ENCODE measurements at places on chromosomes 3 and 15. TPM values are rescaled to one million over a fixed set of nuclear protein-coding genes. Genes with fewer than 3 reads are reported as not detected.

- no peak for DNase-seq
Measured at GRCh38 chr3:186359078-186359477, 3.0 kb downstream of the DGKG start.

DNA sequence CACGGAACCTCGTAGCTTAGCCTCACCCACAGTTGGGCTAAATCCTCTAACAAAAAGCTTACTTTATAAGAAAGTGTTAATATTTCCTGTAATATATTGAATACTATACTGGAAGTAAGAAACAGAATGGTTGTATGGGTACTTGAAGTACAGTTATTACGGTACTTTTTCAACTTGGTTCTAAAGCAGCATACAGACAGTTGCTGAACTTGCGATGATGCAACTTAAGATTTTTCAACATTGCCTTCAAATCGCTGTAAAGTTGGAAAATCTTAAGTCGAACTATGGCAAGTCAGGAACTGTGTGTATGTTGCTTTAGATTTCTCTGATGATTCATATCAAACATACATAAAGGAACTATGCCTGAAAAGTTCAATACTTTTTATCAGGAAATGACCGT lies 204.4 kb upstream of the C2CD4B start:
- DNase-seq = no peak

DNA sequence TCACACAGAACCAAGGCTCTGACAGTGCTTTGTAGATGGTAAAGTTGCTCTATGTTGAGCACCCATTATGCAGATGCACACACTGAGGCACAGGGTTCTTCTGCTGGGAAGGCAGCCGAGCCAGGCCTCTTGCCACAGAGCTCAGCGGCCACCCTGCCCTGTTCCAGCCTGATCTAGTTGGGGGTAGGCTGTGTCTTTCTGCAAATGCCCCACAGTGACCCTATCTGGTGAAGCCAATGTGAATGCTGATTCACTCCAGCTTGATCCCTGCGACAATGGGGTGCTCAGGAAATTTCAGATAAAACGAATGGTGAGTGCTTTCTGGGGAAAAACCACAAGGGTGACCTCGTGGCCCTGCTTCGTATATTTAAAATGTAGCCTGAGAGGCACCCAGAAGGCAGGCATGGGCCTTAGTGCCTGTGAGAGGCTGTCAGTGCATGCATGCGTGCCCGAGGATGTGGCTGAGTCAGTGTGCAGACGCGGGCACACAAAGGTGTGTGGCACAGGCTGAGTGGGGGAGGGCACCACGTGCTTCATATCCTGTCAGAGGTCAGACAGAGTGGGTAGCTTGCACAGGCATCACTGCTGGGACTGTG lies 85.7 kb downstream of the ATP2B2 start:
- DNase-seq = peak; percentile 55

DNA sequence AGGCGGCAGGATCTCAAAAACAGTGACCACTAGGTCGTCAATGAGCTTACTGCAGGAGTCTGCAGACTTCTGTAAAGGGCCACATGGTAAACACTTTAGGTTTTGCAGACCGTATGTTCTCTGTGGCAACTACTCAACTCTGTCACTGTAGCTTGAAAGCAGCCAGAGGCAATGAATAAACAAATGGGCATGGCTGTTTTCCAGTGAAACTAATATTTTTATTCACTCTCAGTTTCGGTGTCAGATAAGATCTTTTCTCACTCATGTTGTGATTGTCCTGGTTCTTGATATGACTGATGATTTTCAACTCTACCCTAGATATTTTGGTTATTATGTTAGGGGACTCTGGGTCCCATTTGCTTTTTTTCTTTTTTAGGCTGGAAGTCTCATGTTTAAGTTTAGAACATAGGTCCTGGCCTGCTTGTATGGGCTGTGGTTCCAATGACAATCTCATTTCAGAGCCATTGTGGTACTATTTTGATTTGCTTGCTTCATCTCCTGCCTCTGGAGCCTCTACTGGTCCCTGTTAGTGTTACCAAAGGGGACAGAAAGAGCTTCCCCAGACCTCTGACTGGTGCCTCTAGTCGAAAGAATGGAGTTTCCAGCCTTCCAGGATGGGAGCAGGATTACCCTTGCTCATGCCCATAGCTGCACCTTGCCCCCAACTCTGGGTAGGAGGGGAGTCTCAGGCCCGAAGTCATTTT lies 222.0 kb downstream of the STT3B start:
- DNase-seq = no peak

DNA sequence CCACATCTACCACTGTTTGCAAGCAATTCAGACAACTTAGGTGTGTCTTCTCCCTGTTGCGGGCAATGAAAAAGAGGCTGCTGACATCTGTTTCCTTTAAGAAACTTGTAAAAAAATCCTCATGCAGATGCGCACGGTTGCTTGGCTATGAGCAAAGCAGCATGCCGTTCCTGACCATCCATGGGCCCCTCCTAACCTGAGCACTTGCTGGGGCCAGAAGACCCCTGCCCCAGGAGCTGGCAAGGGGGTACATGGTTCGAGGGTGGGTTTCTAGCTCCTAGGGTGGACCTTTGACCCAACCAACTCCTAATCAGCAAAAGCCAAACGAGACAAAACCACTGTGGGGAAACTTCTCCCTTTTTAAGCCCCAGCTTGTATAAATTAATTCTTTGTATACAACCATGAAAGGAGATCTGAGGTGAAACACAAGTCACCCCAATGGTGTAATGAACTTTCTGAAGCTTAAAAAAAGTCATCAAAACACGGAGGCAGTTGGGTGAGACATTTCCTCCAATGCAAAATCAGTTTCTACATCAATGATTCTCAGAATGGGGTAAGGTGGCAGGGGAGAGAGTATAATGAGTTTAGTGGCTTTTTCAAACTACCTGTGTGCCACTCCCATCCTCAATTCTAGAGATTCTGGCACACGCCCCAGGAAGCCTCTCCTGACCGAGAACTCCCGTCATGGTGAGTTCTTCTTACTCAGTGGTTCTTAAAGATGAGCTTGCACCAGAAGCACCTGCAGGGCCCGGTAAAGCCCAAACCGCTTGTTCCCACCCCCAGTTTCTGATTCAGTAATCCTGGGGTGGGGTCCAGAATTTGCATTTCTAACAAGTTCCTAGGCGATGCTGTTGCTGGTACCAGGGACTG lies 44.1 kb downstream of the CPN2 start:
- no peak for DNase-seq

DNA sequence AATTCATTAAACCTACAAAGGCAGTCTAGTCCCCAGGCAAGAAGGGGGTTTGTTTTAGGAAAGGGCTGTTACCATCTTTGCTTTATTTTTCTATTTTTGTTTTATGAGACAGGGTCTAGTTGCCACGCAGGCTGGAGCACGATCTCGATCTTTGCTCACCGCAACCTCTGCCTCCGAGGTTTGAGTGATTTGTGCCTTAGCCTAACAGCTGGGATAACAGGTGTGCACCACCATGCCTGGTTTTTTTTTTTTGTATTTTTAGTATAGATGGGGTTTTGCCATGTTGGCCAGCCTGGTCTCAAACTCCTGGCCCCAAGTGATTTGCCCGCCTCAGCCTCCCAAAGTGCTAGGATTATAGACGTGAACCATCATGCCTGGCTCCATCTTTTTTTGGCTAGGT lies 4.9 kb downstream of the HIGD1A start:
- DNase-seq = no peak

DNA sequence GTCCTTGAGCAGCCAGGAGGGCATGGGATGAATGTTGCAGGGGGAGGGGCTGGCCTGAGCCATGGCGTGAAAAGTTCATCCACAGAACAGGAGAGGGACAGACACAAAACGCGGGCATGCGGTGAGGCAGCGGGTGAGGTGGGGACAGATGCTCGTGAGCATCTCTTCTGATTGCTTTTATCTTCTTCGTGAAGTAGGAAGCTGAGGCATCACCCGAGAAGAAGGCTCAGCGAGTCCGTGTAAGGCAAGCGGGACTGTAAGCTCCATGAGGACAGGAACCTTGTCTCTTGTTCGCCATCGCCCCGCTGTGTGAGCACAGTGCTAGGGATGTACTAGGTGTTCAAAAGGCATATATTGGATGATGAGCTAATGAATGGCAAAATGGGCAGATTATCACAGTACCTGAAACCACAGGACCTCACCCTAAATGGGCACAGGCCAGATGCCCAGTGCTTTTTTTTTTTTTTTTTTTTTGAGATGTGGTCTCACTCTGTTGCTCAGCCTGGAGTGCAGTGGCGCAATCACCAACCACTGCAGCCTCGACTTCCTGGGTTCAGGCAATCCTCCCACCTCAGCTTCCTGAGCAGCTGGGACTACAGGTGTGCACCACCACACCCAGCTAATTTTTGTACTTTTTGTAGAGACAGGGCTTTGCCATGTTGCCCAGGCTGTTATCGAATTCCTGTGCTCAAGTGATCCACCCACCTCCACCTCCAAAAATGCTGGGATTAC lies 46.8 kb downstream of the CPN2 start:
- DNase-seq = no peak

PRR20G gene
- not detected for total RNA-seq

- no peak for DNase-seq
Measured at GRCh38 chr3:183214277-183214612, 38.8 kb upstream of the B3GNT5 start.

DNA sequence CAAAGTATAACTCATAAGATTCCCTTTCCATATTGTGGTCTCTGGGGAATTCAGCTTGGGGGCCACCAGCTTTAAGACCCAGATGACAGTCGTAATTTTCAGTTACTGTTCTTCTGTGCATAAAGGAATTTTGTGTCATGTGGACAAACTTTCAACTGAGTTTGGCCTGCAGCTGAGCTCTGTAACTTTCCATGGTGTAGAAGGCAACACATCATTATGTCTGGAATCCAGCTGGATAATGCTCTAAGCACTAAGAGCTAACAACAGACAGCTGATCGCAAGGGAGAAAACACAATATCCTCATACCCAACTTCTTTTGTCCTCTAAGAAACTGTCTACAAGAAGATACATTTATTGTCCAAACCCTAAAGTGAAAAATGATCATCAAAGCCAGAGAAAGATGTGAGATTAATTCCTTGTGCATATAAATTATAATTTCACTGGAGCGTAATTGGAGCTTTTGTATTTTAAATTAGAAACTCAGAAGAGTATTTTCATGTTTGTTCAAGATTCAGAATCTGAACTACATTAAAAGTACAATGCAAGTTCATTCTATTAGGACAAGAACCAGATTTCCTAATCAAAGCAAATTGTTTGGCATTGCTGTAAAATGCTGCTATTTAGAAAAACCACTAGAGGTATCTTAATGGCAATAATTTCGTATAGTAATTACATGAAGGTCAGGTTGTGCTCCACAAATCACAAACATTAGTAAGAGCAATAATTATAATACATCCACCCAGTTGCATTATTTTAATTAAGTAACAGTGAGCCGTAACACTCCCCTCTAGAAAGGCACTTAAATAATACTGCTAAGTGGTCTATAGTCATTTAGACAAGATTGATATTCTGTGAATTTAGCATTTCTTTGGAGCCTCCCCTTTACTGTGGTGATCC lies 218.8 kb downstream of the ATP8B4 start:
- DNase-seq = no peak

- no peak for DNase-seq
Measured at GRCh38 chr15:53453253-53454105, 306.0 kb downstream of the WDR72 start.

SENP8 gene
- total RNA-seq = 2.6 TPM

SAMMSON gene
- total RNA-seq = not detected

- DNase-seq = peak; percentile 58
Measured at GRCh38 chr3:186821429-186822387, 15.4 kb upstream of the RFC4 start.

SERPINI2 gene
- total RNA-seq = not detected

CTDSPL gene
- total RNA-seq = 43.4 TPM

GRCh38 chr3:58085616-58086015 lies 77.4 kb downstream of the FLNB start:
- no peak for DNase-seq

DNA sequence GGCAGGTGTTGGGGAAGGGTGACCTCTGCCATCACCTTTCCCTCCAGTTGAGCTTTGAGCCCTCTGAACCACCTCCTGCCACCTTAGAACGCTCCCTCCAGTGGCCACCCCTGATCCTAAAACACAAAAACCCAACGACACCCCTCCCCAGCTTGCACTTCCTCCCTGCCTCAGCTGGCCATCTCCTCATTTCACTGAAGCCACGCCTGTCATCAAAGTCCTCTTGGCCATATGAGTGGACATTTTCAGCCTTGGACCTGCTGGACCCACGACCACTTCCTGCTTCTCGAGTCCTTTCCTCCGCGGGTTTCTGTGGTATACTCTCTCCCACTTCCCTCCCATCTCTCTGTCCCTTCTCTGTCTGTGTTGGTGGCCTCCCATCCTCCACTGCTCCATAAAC lies 48.5 kb upstream of the NR2C2 start:
- DNase-seq = no peak

FES gene
- 7.1 TPM for total RNA-seq

GRCh38 chr3:180947761-180948390 lies 35.4 kb downstream of the FXR1 start:
- DNase-seq = no peak

DNA sequence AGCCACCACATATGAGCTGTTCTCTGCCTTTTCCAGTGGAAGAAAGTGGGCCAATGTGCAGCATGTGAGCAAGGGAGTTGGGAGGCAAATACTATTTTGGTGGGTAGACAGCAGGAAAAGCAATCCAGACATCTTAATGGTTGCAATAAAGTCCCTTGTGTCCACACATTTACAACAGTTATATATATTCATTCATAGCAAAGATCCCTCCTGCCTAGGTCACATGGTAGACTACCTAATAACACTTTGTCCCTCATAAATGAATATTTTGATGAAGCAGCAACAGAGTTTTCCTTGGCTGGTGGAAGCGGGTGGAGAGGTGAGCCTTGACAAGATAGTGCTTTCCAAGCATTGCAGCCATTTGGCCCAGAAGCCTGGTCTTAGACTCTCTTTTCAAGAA lies 6.2 kb upstream of the NSMCE3 start:
- DNase-seq = no peak

GRCh38 chr3:153051427-153052095 lies 110.5 kb upstream of the RAP2B start:
- peak; percentile 90 for DNase-seq

DNA sequence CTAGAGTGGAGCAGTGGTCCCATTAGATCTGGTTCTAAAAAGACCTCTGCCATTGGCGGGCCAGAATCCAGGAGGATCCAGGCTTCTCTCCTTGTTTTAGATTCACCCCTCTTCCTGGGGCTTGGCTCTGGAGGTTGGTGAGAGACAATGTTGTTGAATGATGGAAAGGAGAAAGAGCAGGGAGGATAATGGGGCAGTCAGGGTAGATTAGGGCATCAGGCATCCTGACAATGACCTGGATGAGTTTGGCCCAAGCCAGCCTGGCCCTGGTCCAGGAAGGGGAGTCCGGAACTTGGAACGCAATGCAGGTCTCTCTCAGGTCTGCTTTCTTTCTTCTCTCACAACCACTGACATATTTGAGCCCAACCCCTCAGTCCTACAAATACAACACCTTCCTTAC lies 260.1 kb upstream of the RASGRP1 start:
- no peak for DNase-seq

WNT7A gene
- total RNA-seq = 54.5 TPM

DYNC1LI1 gene
- 46.7 TPM for total RNA-seq

DNA sequence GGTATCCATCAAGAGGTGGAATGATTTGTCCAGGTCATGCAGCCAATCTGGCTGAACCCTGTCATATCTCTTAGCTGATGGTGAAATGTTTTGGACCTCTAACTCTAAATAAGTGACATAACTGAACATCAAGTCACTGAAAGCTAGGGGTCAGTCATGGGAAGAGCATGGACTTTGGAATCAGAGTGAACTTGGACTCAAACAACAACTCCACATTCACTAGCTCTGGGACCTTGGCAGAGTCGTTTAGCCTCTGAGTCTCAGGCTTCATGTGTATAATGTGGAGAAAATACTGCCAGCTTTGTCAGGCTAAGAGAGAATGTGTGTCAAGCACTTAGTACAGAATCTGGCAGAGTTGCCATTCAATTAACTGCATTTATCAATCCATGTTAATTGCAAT lies 557.8 kb upstream of the CFAP20DC start:
- DNase-seq = peak; percentile 31

All from renal cortical epithelial cell (primary cell).